ENCODE measurements at places on chromosomes 4 and X.

DNA sequence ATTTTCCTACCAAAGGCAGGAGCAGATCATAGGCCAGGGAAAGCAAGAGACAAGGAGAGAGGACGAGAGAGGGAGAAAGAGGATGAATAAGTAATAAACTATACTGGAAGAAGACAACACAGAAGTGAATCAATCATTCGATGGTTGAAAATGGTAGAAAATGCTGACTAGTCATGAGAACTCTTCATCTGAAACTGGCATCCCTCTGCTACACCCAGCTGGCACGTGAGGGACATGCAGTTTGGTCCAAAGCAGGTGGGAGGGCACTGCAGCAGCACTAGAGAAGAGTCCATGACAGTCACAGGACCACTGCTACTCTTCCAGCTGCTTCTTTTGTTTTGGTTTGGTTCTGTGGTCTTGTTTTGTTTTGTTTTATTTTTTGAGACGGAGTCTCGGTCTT is 74.1 kb downstream of the AFAP1 start:
- DNase-seq = no peak

GRCh38 chr4:108345862-108346817 is 177.4 kb upstream of the LEF1 start:
- peak; percentile 72 for DNase-seq

DNA sequence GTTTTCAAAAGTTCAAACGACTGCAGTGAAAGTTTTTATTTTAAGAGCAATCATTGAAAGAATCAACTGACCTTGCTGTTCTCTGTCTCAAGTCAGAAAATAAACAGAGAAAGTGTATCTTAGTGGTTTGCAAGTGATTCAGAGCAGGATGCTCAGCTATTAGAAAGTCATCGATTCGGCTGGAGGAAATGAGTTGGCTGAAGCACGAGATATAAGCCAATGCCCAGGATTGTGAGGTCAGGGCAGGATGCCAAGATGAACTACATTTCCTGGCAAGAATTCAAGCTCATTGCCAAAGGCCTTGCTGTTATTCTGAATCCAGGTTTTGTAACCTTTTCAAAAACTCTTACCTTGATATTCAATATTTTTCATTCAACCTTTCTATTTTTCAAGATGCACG is 541.4 kb upstream of the BOD1L1 start:
- peak; percentile 83 for DNase-seq

DNA sequence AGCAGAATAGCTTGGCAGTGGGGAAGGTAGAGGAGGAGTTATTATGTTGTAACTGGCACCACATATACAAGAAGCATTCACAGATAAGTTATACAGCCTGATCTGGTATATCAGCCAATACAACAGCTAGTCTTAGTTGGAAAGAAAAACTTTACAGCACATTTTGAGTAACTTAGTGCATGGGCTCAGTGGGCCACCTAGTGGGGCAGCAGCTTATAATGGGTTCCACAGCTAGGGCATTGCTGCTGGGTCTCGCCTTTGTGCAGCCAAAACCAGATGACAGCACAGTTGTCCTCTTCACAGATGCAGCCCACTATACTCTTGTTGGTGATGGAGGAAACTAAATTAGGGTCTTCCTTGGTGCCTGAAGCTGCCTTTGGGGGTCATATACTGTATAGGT is 448.1 kb upstream of the RASGEF1B start:
- DNase-seq = no peak

DNA sequence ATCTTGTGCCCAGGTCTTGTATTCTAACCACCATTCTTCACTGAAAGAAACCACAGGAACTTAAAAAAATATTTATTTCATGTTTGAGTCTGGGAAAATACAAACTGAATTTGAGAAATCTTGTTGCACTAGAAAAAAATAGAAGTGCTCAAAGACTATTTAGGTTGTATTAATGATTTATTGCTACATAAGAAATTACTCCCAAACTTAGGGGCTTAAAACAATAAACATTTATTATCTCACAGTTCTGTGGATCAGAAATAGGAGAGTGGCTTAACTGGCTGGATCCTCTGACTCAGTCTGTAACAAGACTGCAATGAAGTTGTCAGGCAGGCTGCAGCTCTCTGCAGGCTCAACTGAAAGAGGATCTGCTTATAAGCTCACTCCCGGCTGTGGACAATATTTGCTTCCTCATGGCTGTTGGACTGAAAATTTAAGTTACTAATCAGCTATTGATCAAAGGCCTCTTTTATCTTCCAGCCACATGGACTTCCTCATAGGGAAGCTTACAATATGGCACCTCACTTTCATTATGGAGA is 295.4 kb upstream of the FAM241A start:
- no peak for DNase-seq

GRCh38 chr4:110245577-110245976 is 47.2 kb upstream of the ELOVL6 start:
- DNase-seq = peak; percentile 49

- peak; percentile 97 for DNase-seq
Measured at GRCh38 chr4:3106339-3107186, 32.1 kb downstream of the HTT start.
